Motor neuron (in vitro differentiated cells): ENCODE measurements at places on chromosomes 6 and 20. TPM values are rescaled to one million over a fixed set of nuclear protein-coding genes. Genes with fewer than 3 reads are reported as not detected.

C6orf141 gene
- total RNA-seq: 0.23 TPM in 1 of 2 replicates, not detected in the other

UNC5CL gene
- 0.65 and 1.1 TPM in 2 replicates for total RNA-seq

SNAP91 gene
- 21.6 and 21.7 TPM in 2 replicates for total RNA-seq

BAG2 gene
- 15.6 and 17.5 TPM in 2 replicates for total RNA-seq

ZSCAN12 gene
- total RNA-seq: 11.1 and 11.9 TPM in 2 replicates

SCGN gene
- 2.3 and 2.9 TPM in 2 replicates for total RNA-seq

LY6G6F gene
- total RNA-seq: not detected in 2 replicates

TSPO2 gene
- total RNA-seq: 0.23 and 0.26 TPM in 2 replicates

LKAAEAR1 gene
- total RNA-seq: not detected in 2 replicates

PI16 gene
- total RNA-seq: 0.22 and 0.66 TPM in 2 replicates

FAM162B gene
- not detected in 2 replicates for total RNA-seq

FOXP4 gene
- total RNA-seq: 0.97 and 1.3 TPM in 2 replicates

RIMS4 gene
- total RNA-seq: 14.9 and 15.5 TPM in 2 replicates

FOXQ1 gene
- not detected in 2 replicates for total RNA-seq

RAET1L gene
- total RNA-seq: 55.3 and 55.4 TPM in 2 replicates

SLC17A1 gene
- total RNA-seq: not detected in 2 replicates

EYA2 gene
- 1.2 and 1.6 TPM in 2 replicates for total RNA-seq

SAMD5 gene
- 3.1 and 3.6 TPM in 2 replicates for total RNA-seq

ARMC12 gene
- total RNA-seq: 1.5 and 2.9 TPM in 2 replicates
